Effector memory CD4-positive, alpha-beta T cell (primary cell): ENCODE measurements at places on chromosomes 3 and 15.

DNA sequence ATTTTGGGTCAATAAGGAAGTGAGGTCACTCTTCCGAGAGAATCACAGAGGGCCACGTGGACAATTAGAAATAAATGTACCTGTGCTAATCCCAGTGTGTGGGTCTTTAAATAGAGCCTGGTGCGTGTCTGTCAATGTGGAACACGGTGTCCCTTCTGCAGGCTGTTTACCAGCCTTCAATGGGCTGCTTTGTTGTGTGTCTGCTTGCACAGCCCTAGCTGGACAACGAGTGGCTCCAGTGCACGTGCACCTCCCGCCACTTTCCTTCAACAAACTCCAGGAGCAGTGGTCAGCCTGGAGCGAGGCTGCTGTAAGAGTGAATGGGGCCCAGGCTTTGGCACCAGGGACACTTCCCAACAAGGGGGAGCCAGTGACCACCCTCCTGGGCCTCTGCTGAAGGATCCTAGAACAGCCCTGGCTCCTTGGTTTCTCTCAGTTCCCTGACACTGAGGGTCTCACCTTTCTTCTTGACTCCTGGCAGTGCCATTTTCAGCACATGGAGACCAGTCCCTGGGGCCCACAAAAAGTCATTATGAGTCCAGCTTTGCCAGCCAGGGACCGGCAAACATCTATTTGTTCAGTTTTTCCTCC is 76.1 kb downstream of the ISG20 start:
- no peak overlapping the region for H3K4me3 ChIP-seq
- peaks cover 1% of the 10 kb centered on the region for H3K27me3 ChIP-seq
- H3K4me1 ChIP-seq: no peaks in the 10 kb centered on the region

GRCh38 chr3:147930232-147930807 is 521.2 kb downstream of the ZIC1 start:
- H3K27me3 ChIP-seq: no peaks in the 10 kb centered on the region
- no peak overlapping the region for H3K27ac ChIP-seq
- no peaks in the 10 kb centered on the region for H3K4me1 ChIP-seq

- no peak overlapping the region for H3K27ac ChIP-seq
- H3K4me3 ChIP-seq: no peak overlapping the region
- H3K27me3 ChIP-seq: no peaks in the 10 kb centered on the region
- no peaks in the 10 kb centered on the region for H3K4me1 ChIP-seq
- H3K36me3 ChIP-seq: no peaks in the 10 kb centered on the region
Measured at GRCh38 chr15:70545526-70545925, 217.8 kb downstream of the UACA start.

DNA sequence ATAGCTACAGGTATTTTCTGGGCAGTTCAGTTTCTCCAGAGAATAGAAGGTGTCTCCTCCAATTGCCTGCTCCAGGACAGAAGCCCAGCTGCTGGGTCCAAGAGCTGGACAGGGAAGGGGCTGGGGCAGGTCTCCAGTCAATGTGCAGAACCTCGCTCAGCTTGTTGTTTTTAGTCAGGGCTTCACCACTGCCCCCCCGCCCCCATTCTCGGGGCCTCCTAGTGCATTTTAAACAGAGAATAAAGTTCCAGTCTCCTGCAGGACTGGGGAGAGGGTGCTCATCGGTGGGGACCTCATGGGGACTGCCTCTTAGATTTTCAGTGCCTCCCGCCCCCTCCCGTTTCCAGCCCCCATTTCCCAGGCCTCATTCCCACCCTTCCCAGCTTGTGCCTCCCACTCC is 216.6 kb downstream of the XXYLT1 start:
- H3K27me3 ChIP-seq: no peaks in the 10 kb centered on the region
- no peak overlapping the region for H3K27ac ChIP-seq
- H3K4me1 ChIP-seq: no peaks in the 10 kb centered on the region
- no peak overlapping the region for H3K4me3 ChIP-seq
- no peak for DNase-seq

GRCh38 chr15:62742409-62743171 is 300.0 kb upstream of the TPM1 start:
- no peaks in the 10 kb centered on the region for H3K36me3 ChIP-seq
- no peaks in the 10 kb centered on the region for H3K4me1 ChIP-seq
- no peak overlapping the region for H3K4me3 ChIP-seq
- no peak overlapping the region for H3K27ac ChIP-seq

DNA sequence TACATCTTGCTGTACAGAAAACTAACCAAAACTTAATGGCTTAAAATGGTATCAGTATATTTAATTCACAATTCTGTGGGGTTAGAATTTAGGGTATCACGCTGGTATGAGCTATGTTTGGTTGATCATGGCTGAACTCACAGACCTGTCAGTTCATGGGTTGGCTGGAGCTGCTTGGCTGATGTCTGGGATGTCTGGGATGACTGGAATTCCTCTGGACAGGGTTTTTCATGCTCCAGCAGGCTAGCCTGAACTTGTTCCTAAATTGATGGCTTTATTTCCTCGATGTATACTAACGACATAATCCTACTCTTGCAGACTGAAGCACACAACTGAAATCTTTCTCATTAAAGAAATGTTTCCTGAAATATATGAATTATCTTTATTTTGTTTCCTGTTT is 338.9 kb upstream of the GBE1 start:
- no peaks in the 10 kb centered on the region for H3K4me1 ChIP-seq
- DNase-seq: no peak
- H3K36me3 ChIP-seq: no peaks in the 10 kb centered on the region
- no peak overlapping the region for H3K27ac ChIP-seq
- no peaks in the 10 kb centered on the region for H3K27me3 ChIP-seq

DNA sequence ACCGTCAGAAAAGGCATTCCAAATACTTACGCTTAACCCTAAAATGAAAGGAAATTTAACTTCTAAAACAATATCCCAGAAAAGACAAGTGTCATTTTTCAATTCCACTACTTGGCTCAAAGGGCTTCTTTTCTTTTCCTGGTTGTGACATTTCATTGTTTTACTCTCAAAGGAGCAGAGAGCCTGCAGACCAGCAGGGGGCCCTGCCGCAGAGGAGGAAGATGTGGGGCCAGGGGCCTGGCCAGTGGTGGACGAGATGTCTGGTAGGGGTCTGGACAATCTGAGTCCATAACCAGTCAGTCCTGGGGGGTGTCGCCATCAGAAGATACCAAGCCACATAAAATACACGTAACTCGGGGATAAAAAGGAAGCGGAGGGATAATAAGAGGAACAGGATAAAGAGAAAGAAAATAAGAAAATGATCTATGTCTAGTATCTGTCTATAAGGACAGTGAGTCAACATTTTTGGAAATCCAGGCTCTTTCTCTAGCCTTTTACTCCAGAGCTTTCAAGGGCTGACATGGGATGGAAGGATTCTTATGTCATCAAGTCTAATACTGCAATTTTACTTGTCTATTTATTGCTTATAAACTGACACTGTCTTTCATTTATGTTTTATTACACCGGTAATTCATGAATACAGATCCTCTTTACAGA is 54.2 kb upstream of the ARHGEF3 start:
- peaks cover 2% of the 10 kb centered on the region for H3K36me3 ChIP-seq
- DNase-seq: no peak
- H3K4me3 ChIP-seq: no peak overlapping the region
- peaks cover 20% of the 10 kb centered on the region for H3K4me1 ChIP-seq
- no peaks in the 10 kb centered on the region for H3K27me3 ChIP-seq

DNA sequence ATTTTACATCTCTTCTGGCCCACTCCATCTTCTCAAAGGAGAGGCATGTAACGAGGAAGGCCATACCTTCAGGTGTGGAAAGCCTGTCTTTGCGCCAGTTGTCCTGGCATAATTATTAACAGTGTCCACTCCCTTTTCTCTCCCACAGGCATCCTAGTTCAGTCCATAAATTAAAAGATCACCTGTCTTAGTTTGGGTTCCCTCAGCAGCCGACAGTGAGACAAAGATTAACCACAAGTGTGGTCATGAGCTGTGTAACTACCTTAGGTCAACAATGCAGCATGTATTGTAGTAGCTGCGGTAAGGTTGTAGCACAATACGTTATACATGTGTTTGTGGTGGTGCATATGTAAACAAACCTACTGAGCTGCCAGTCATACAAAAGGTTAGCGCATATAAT is 103.3 kb upstream of the GALNT15 start:
- no peak overlapping the region for H3K27ac ChIP-seq
- no peak for DNase-seq
- H3K27me3 ChIP-seq: no peaks in the 10 kb centered on the region
- H3K4me1 ChIP-seq: no peaks in the 10 kb centered on the region
- H3K36me3 ChIP-seq: no peaks in the 10 kb centered on the region

DNA sequence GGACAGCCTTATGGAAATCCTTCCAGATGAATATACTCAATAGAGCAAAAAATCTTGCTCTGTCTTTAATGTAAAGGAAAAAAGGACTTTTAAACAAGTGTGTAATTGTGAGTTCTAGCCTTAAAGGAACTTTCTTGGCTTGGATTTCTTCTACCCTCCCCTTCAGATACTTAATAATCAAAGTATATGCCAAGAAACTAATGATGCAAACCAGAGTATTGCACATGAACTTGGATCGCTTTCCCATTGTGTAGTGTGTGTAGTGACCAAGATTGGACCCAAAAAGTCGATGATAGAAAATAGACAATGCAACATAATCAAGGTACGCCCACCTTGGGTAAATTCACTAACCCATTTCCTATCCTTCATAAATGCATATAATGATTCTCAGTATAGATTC is 123.8 kb downstream of the TIGIT start:
- no peaks in the 10 kb centered on the region for H3K27me3 ChIP-seq
- no peaks in the 10 kb centered on the region for H3K36me3 ChIP-seq
- H3K27ac ChIP-seq: no peak overlapping the region
- no peaks in the 10 kb centered on the region for H3K4me1 ChIP-seq
- no peak overlapping the region for H3K4me3 ChIP-seq

GRCh38 chr3:124781476-124782376 is 51.5 kb downstream of the UMPS start:
- H3K27me3 ChIP-seq: no peaks in the 10 kb centered on the region
- no peak overlapping the region for H3K27ac ChIP-seq
- DNase-seq: no peak
- no peak overlapping the region for H3K4me3 ChIP-seq
- H3K36me3 ChIP-seq: no peaks in the 10 kb centered on the region
- H3K4me1 ChIP-seq: no peaks in the 10 kb centered on the region

DNA sequence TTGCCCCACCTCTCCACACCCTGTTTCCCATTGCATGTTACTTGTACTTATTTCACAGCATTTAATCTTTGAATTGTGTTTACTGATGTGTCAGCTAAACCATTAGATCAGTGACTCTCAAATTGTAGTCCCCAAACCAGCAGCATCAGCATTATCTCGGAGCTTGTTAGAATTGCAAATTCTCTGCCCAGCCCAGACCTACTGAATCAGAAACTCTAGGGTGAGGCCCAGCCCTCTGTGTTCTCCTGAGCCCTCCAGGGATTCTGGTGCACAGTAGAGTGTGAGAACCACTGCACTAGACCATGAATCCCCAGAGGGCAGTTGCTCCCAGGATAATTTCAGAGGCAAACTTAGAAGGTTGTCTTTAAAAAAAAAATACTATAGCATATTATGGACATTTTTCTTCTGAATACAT is 13.0 kb downstream of the PLD1 start:
- no peaks in the 10 kb centered on the region for H3K36me3 ChIP-seq
- no peak for DNase-seq
- H3K27me3 ChIP-seq: no peaks in the 10 kb centered on the region
- no peaks in the 10 kb centered on the region for H3K4me1 ChIP-seq
- no peak overlapping the region for H3K4me3 ChIP-seq

DNA sequence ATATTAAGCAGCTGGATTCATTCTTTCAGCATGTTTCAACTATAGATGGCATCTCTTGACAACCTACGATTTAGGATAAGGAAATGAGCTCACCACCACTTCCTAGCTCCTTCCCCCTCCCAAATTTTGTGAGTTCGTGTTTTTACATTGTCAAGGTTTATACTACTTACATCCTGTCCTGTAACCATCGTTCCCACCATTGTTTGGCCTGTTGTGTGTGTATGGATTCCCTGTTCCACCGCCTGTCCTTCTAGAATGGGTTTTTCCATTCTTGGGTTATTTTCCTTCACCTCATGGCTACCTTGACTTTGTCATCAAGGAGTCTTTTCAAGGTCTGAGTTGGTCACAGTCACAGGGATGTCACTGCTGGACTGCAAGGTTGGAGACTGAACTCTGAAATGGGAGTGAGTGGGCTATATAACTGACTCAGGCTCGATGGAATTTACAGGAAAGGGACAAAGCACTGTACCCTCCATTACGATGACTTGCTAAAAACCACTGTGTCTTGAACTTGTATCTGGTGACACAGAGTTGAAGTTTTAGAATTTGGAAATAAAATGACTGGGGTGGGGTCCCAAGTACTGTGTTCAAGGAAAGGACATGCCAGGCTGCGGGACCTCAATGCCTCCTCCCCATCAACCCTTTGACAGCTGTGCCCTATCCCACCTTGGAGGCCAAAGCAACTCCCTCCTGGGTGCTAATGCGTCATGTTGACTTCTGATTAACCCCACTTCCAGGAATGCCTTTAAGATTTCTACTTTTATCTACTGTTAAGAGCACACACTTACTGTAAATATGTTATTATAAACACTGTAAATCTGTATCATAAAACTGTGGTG is 66.8 kb upstream of the BLM start:
- no peak overlapping the region for H3K27ac ChIP-seq
- H3K4me1 ChIP-seq: peaks cover 17% of the 10 kb centered on the region
- DNase-seq: no peak
- no peaks in the 10 kb centered on the region for H3K27me3 ChIP-seq
- H3K36me3 ChIP-seq: no peaks in the 10 kb centered on the region

GRCh38 chr15:69734699-69735098 is 282.1 kb downstream of the RPLP1 start:
- H3K27me3 ChIP-seq: peaks cover 2% of the 10 kb centered on the region
- H3K4me3 ChIP-seq: no peak overlapping the region
- DNase-seq: no peak
- no peaks in the 10 kb centered on the region for H3K4me1 ChIP-seq
- H3K27ac ChIP-seq: no peak overlapping the region

GRCh38 chr3:30221619-30222018 is 384.8 kb upstream of the TGFBR2 start:
- no peaks in the 10 kb centered on the region for H3K36me3 ChIP-seq
- H3K4me3 ChIP-seq: no peak overlapping the region
- no peaks in the 10 kb centered on the region for H3K4me1 ChIP-seq
- no peak for DNase-seq
- H3K27me3 ChIP-seq: no peaks in the 10 kb centered on the region
- no peak overlapping the region for H3K27ac ChIP-seq

GRCh38 chr15:40933517-40933902 is 4.4 kb downstream of the DLL4 start:
- no peaks in the 10 kb centered on the region for H3K36me3 ChIP-seq
- peaks cover 23% of the 10 kb centered on the region for H3K4me1 ChIP-seq
- H3K27ac ChIP-seq: no peak overlapping the region
- DNase-seq: no peak

DNA sequence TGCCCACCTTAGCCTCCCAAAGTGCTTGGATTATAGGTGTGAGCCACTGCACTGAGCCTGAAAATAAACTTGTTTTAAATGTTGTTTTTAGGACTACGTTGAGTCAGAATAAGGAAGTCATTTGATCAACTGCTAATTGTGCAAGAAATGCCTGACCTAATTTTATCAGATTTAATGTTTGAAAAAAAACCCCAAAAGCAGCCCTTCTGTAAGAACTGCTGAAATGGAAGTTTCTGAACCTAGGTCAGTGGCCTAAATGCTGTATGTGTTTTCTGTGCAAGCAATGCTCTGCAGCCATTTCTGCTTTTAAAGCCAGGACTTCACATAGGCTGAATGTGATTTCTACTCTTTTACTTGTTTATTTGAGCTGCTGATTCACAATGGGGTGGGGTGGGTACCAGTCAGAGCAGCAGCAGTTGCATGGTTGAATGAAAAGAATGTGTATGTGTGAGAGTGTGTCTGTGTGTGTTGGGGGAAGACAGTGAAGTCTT is 6.6 kb downstream of the GPX1 start:
- H3K36me3 ChIP-seq: no peaks in the 10 kb centered on the region
- DNase-seq: no peak
- no peak overlapping the region for H3K27ac ChIP-seq
- no peaks in the 10 kb centered on the region for H3K27me3 ChIP-seq
- H3K4me3 ChIP-seq: no peak overlapping the region

- no peaks in the 10 kb centered on the region for H3K27me3 ChIP-seq
- H3K27ac ChIP-seq: no peak overlapping the region
- no peak for DNase-seq
- H3K4me3 ChIP-seq: no peak overlapping the region
Measured at GRCh38 chr15:83947156-83947555, 288.4 kb upstream of the GOLGA6L4 start.
